ENCODE measurements at places on chromosomes 12 and 14. TPM values are rescaled to one million over a fixed set of nuclear protein-coding genes. Genes with fewer than 3 reads are reported as not detected.

ENDOU gene
- not detected for total RNA-seq

TPH2 gene
- total RNA-seq: not detected

STXBP6 gene
- not detected for total RNA-seq

ZDHHC22 gene
- not detected for total RNA-seq

IL31 gene
- total RNA-seq: not detected

PLXNC1 gene
- total RNA-seq: under 0.01 TPM

OASL gene
- total RNA-seq: 0.19 TPM

ADSS1 gene
- total RNA-seq: 1.4 TPM
